Stimulated activated CD4-positive, alpha-beta T cell treated with anti-CD3 and anti-CD28 coated beads, Interleukin-15, amount 100 ng/mL, for 1 hour (primary cell): ENCODE measurements at places on chromosomes 3 and 15.

DNA sequence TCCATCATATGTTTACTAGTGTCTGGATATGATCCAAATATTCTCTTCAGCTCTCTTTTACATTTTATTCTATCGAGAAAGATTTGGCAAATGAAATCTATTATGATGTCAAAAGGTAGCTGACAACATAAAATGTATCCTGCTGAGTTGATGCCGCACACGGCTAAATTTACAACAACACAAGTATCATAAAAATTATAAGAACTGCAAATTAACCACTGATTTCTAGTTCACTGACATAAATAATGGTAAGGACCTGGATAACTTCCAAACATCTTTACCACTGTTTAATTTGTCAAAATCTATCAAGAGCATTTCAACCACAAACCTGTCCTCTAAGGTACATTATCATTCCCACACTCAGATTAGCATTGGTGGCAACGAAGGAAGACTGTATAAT lies 244.5 kb downstream of the FOXP1 start:
- DNase-seq, result no peak

- no peak for DNase-seq
These were observed 6.9 kb upstream of the EIF3J start for GRCh38 chr15:44529864-44530604.

DNA sequence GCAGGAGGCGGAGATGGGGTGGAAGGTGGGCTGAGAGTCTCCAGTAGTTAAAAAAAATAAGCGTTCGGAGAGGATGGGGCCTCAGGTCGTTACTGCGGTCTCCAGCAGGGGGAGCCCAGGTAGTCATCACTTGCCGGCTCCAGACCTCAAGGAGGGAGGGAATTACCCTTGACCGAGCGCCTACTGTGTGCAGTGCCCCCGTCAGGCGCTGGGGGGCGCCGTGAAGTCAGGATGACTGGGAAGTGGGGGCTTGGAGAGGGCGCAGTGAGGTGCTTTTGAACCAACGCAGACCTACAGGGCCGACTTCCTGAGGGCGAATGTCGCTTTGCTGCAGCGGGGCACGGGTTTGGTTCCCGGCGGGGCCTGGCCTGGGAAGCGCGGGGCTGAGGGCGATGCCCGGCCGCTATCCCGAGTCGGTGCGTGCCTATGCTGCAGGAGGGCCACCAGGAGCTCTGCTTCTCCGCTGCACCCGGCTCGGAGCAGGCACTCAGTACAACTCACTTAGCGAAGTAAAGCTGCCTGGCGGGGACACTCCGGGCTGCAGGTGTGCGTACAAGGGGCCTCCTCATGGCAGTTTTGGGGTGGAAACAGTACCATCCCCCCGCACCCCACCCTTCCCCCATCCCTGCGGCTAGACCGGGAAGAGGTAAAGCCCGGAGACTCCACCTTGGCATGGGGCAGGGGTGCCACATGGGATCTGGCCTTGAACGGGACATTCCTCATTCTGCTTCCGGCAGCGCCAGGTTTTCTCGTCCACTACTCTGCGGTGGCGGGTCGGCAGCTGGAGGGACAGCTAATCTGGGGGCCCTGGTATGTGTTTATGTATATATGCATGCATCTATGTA lies 79.8 kb downstream of the RHCG start:
- peak; percentile 62 for DNase-seq

- no peak for DNase-seq
These were observed 749 bp downstream of the RSRC1 start for GRCh38 chr3:158110658-158111018.

DNA sequence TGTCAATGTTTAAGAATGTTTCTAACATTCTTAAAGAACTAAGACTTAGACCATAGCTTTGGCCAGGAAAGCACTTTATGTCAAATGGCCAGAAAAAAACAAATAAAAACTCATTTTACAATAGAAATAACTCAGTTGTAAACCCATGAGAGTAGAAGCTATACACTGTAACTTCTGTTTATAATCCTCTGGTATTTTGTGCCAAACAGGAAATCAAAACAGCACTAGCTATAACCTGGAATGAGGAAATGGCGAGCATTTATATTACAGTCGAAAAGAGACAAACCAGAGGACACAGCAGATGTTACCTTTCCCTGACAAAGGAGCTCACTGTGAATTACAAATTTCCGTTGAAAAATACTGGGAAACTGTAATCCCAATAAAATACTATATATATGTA lies 10.3 kb downstream of the GK5 start:
- DNase-seq, result no peak

- no peak for DNase-seq
These were observed 85.9 kb downstream of the FAIM start for GRCh38 chr3:138694287-138695007.

GRCh38 chr15:77797270-77797669 lies 164.6 kb upstream of the LINGO1 start:
- DNase-seq, result no peak

- no peak for DNase-seq
These were observed 2.3 kb upstream of the TLE3 start for GRCh38 chr15:70099967-70100473.

DNA sequence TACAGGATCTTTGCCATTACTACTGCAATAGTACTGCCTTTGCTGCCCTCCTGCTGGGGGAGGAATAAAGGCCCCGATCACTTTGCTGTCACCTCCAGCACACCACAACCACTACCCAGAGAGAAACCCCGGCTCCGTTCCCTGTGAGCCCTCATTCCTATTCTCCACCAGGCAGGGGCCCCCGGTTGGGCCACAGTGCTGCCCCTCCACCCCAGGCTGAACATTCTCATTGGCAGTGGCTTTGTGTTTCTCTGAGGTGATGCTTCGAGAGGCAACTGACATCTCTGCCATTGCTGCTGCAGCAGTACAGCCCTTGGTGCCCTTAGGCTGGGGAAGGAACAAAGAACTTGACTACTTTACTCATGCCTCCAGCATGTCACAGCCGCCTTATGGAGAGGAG lies 612.9 kb upstream of the EPHA6 start:
- no peak for DNase-seq

GRCh38 chr3:73423116-73423515 lies 201.6 kb downstream of the PDZRN3 start:
- no peak for DNase-seq

- DNase-seq, result no peak
These were observed 76.7 kb downstream of the CBLB start for GRCh38 chr3:105791919-105792786.

GRCh38 chr3:37765591-37766488 lies 95.8 kb upstream of the CTDSPL start:
- DNase-seq, result no peak

DNA sequence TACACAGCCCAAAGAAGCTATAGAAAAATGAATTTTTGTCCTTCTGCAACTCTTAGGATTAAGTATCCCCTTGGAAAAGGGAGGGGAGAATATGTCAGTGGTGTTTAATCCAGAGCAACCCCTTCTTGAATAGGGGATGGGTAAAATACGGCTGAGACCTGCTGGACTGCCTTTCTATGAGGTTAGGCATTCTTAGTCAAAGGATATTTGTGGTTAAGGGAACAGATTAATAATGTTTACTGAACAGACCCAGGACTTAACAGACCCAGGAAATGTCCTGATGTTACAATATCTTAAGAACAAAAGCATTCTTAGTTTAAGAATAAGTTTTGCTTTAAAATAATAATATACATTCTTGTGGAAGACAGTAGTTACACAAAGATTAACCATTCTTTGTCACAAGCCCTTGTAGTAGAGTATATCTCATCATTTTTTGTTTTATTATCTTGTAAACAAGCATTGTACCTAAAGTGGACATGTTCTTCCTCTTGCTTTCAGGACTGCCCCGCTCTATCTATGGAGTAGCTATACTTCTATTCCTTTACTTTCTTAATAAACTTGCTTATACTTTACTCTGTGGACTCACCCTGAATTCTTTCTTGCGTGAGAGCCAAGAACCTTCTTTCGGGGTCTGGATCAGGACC lies 43.8 kb upstream of the B3GALNT1 start:
- DNase-seq, result no peak

- DNase-seq, result no peak
These were observed 117.2 kb downstream of the OXSM start for GRCh38 chr3:25907081-25907480.

DNA sequence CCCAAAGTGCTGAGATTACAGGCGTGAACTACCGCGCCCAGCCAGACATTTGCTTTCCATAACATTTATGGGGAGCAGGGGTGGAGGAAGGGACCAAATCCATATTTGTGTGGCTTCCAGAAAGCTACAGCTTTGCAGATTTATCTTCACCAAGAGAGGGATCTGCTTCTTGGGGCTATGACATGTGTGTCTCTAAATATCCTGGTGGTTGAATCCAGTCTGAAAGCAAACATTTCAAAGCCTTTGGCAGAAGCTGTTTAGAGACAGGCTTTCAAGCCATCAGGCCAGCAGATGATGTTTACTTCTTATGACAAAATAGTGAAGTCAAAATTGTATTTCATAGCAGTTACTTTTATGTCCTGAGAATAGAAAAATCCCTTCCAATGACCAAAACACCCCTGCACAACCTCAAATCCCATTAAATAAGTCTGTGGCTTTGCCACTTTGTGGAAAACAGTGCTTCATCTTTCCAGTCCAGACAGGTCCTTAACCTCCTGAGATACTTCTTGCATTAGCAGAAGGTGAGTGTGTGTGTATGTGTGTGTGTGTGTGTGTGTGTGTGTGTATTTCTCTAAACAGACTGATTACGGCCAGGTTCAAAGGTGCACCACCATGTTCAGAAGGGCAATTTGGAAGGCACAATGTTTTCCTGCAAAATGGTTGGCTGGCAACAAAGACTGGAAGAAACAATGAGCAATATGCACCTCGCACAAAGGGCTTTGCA lies 191.4 kb upstream of the LRIG1 start:
- DNase-seq, result no peak

DNA sequence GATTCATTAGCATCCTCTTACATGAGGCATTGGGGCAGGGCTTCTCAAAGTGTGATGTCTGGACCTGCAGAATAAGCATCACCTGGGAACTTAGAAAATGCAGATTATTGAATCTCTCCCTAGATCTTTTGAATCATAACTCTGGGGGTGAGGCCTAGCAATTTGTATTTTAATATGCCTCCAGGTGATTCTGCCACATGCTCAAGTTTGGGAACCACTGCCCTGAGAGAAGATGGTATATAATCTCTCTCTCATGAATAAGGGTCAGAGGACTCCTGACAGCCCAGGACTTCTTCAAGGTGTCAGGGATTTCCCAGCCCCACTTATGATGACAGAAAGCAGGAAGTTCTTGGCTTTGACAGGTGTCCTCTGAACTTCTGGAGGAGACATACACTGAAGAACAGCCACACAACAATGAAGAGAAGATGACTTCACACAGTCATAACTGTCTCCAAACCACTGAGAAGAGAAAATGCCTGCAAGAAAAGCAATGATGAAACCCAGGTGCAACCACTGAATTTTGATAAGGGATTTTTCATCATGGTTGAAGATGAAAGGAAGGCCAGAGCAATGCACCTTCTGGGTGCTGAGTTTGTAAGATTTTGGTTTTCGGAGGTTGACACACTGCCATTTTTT lies 211.9 kb upstream of the MRPL3 start:
- DNase-seq, result no peak

DNA sequence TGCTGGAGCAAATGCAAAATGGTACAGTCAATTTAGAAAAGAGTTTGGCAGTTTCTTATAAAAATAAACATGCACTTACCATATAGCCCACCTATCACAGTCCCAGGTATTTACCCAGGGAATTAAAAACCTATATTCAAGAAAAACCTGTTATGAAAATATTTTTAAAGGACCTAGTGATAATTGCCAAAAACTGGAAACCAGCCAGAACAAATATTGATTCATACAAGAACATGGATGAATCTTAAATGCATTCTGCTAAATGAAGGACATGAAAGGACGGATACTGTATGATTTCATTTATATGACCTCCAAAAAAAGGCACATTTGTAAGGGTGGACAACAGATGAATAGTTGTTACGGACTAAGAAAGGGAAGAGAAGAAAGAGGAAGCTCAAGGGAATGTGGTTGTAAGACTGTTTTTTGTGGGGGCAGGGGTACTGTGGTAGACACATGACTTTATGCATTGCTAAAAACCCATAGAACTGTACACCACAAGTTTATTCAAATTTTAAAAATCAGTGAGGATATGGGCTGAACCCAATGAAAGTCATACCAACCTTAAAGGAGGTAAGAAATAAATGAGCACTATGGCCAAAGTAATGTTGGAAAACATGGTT lies 61.0 kb downstream of the ZBBX start:
- no peak for DNase-seq

DNA sequence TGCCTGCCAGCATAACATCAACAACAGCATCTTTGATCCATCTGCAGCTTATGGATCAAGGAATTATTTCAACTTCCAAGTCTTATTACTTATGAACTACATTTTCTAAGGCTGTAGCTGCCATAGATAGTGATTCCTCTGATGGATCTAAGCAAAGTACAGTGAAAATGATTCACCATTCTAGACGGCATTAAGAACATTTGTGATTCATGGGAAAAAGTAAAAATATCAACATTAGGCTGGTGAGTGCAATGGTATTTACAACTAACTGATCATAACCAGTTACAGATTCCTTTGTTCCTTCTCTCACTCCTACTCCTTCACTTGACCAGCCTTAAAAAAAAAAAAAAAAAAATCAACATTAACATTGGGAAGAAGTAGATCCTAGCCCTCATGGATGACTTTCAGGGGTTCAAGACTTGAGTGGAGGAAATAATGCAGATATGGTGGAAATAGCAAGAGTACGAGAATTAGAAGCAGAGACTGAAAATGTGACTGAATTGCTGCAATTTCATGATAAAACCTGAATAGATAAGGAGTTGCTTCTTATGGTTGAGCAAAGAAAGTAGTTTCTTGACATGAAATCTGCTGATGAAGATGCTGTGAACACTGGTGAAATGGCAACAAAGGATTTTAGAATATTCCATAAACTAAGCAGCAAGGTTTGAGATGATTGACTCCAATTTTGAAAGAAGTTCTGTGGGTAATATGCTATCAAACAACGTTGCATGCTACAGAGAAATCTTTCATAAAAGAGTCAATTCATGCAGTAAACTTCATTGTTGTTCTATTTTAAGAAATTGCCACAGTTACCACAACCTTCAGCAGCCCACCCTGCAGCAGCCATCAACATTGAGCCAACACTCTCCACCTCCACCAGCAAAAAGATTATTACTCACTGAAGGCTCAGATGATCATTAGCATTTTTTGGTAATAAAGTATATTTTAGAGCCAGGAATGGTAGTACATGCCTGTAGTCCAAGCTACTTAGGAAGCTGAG lies 22.8 kb downstream of the SLC12A6 start:
- no peak for DNase-seq

DNA sequence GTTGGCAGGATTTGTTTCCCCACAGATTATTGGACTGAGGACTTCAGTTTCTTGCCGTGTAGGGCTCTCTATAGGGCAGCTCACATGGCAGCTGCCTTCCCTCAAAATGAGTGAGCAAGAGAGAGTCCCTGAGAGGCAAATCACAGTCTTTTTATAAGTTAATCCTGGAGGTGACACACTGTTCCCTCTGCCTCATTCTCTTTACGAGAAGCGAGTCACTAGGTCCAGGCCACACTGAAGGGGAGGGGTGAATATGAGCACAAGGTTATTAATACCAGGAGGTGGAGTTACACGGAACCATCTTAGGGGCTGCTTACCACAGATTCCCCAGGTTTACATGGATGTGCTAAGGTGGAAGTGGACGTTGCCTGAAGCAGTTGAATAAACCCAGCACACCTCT lies 77.0 kb downstream of the LPP start:
- no peak for DNase-seq
